GM23248 (cell line): ENCODE measurements at places on chromosomes 12 and 14. TPM values are rescaled to one million over a fixed set of nuclear protein-coding genes. Genes with fewer than 3 reads are reported as not detected.

INHBE gene
- total RNA-seq, result 0.65 and 0.76 TPM in 2 replicates

GRCh38 chr12:65432651-65433050, 154.2 kb downstream of the MSRB3 start:
- no peak overlapping the region for H3K4me3 ChIP-seq
- H3K36me3 ChIP-seq, result 0 out of 2 replicates have a peak, but pooled peaks cover 4% of the 10 kb centered on the region
- H3K27me3 ChIP-seq, result no peaks in the 10 kb centered on the region
- DNase-seq, result no peak
- H3K27ac ChIP-seq, result no peak overlapping the region
- peaks cover 58% of the 10 kb centered on the region for H3K4me1 ChIP-seq

- DNase-seq, result no peak
- no peak overlapping the region for H3K4me3 ChIP-seq
- no peaks in the 10 kb centered on the region for H3K4me1 ChIP-seq
- H3K36me3 ChIP-seq, result no peaks in the 10 kb centered on the region
- H3K27ac ChIP-seq, result no peak overlapping the region
- H3K27me3 ChIP-seq, result no peaks in the 10 kb centered on the region
Measured at GRCh38 chr12:86407620-86408208, 151.5 kb upstream of the MGAT4C start.

DNA sequence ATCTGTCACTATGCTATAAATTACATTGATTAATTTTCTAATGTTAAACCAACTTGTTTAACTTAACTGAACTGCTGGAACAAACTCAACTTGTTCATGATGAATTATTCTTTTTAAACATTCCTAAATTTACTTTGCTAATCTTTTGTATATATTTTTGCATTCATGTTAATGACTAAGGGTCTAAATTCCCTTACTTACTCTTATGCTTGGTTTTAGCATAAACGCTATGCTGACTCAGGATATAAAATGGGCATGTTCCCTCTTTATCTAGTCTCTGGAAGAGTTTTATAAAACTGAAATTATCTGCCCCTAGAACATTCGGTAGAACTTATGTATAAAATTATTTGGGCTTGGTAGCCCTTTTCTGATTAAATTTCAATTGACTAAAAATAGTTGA, 342.8 kb upstream of the DIO2 start:
- H3K4me1 ChIP-seq, result no peaks in the 10 kb centered on the region
- no peak overlapping the region for H3K27ac ChIP-seq
- no peak for DNase-seq
- no peaks in the 10 kb centered on the region for H3K36me3 ChIP-seq

DNA sequence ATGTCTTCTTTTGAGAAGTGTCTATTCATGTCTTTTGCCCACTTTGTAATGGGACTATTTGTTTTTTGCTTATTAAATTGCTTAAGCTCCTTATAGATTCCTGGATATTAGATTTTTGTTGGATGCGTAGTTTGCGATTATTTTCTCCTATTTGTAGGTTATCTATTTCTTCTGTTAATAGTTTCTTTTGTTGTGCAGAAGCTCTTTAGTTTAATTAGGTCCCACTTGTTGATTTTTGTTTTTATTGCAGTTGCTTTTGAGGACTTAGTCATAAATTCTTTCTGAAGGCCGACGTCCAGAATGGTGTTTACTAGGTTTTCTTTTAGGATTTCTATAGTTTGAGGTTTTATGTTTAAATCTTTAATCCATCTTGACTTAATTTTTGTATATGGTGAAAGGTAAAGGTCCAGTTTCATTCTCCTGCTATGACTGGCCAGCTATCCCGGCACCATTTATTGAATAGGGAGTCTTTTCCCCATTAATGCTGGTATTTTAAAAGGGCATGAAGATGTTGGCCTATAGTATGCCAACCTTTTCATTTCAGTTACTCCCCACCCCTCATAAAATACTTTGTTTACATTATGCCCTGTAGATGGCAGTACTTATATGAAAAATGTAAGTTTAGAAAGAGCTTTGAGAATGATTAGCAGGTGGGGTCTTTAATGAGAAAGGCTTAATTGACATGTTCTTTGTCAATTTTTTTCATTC, 62.9 kb upstream of the PSMA6 start:
- no peak overlapping the region for H3K27ac ChIP-seq
- H3K4me3 ChIP-seq, result no peak overlapping the region
- H3K4me1 ChIP-seq, result 0 out of 2 replicates have a peak, but pooled peaks cover 4% of the 10 kb centered on the region
- no peaks in the 10 kb centered on the region for H3K36me3 ChIP-seq
- no peaks in the 10 kb centered on the region for H3K27me3 ChIP-seq
